CMK (cell line): ENCODE measurements at places on chromosomes 3 and 15.

DNA sequence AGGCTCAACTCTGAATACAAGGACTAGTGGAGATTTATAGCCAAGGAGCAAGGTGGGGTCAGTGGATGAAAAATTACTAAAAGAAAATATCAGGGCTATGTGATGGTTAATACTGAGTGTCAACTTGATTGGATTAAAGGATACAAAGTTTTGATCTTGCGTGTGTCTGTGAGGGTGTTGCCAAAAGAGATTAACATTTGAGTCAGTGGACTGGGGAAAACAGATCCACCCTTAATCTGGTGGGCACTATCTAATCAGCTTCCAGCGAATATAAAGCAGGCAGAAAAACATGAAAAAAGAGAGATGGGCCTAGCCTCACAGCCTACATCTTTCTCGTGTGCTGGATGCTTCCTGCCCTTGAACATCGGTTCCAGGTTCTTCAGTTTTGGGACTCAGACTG, 14.4 kb upstream of the SENP7 start:
- no peak for DNase-seq

DNA sequence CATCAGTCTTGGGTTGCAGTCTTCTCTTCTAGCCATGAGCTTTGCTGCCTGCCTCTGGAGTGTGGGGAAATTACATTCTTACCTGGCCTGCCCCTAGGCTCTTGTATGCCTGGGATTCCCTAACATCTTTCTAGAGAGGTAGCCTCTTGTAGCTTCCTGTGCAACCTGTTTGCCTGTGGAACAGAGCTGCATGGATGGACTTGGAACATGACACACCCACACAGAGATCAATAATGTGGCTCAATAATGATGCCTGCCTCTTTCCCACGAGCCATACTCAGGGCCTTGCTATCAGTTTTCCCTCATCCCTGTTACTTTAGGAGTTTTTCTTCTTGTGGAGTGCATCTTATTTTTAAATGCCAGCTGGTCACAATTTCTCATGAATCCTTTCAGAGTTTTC, 11.4 kb downstream of the CHCHD6 start:
- no peak for DNase-seq

GRCh38 chr3:194577986-194578905, 55.0 kb downstream of the TMEM44 start:
- DNase-seq, result no peak

DNA sequence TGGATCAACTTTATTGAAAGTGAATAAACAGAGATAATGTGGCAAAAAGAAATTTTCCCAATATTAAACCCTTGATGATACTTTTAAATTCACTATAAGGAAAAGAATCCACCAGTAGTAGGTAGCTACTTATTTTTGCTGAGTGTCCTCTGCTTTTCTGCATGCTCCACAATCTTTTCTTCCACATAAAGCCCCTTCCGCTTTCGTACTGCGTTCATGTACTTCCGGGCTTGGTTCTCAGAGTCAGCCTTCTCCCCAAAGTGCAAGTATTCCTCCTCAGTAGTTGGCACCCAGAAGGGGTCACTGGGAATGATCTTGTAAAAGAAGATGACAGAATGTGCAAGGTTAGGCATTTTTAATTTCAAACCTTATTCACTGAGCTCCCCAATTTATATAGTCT, 84.4 kb upstream of the MEX3B start:
- DNase-seq, result no peak

DNA sequence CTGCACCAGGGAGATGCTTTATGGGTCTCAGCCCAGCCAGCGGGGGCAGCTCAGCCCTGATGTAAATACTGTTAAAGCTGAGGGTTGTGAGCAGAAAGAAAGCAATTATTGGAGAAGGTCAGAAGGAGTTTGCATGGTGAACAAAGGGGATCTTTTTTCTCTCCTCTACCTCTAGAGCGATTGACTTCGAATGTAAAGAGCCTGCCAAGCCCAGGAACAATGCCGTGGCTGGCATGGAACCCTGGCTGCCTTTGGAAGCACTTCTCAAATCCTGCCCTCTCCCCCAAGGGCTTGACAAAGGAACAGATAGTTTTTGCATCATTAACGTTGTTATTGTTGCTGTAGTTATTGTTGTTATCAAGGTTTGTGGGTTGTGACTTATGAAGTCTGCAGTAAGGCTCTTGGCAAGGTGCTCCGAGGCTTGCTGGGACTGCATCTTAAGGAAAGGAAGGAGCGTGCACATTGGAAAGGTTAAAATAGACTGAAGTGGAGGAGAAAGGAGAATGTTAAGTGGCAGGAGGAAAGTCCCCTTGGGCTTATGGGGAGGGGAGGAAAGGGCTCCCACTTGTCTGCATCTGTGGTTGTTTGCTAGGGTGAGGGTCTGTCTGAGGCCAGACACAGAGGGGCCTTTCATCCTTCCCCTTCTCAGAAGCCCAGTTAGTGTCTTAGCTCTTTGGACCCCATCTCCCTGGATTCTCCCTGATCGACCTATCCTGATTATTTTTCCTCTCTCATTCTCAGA, 16.7 kb downstream of the PDIA5 start:
- DNase-seq, result no peak

DNA sequence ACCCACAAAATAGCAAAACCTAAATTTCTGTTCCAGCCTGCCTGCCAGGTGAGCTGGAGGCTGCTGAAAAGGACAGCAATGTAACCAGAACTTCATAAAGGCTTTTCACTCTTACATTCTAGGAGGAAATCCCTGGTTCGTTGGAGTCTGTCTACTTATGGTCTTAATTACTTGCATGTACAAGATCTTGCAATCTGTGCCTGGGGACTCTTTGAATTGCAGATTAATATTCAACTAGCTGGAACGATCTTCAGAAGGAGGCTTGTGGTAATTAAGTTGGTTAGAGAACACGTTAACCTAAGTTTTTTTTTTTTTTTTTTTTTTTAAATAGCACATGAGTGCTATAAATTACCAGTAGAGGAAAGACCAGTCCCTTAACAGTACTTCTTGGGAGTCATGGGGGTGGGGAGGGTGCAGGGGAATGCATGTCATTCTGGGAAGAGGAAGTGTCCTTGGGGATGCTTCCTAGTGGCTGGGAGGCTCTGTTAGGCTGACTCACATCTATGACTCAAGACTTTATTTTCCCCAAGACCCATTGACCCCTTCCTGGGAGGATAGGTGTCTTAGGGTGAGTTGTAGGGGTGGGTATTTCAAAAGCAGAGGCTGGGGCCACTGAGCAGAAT, 139.8 kb downstream of the RAB11A start:
- no peak for DNase-seq

DNA sequence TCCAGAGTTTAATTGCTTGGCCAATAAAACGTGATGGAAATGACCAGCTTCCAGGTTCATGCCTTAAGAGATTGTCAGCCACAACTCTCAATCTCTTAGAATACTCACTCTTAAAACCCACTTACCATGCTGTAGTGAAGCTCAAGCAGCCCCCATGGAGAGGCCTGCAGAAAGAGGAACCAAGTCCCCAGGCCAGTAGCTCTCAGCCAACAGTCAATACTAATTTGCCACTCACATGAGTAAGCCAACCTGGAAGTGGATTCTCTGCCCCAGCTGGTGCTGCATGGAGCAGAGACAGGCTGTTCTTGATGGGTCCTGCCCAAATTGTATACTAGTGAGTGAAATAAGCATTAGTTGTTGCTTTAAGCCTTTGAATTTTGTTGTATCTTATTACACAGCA, 155.9 kb downstream of the OXSM start:
- DNase-seq, result no peak

- DNase-seq, result no peak
These were observed 115.0 kb upstream of the ABHD17C start for GRCh38 chr15:80580106-80580505.

GRCh38 chr3:42009456-42009855, 47.6 kb upstream of the ULK4 start:
- no peak for DNase-seq

DNA sequence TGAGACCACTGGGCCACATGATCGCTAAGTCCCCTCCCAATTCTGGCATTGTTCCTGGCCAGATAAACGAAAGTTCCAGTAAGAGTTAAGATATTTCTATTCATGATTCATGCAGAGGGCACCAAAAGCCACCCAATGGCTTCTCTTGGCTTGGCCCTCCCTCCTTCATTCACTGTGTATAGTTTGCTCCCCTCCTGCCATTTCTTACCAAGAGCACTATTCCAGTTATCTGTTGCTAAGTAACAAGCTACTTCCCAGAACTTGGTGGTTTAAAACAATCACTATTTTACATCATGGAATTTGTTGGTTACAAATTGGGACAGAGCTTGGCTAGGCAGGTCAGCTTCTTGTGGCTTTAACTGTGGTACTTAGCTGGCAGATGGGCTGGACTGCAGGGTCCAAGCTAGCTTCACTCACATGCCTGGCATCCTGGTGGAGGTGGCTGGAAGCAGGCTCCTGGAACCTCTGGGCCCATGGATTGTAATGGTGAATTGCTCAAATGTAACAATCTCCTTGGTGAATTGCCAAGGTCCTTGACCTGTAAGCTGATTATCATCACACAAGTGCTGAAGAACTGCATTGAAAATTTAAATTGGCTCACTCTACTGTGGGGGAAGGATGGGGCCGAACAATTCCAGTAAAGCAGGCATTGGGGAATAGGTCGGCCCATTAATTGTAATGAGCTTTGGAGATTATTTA, 16.6 kb downstream of the EAF1 start:
- no peak for DNase-seq

DNA sequence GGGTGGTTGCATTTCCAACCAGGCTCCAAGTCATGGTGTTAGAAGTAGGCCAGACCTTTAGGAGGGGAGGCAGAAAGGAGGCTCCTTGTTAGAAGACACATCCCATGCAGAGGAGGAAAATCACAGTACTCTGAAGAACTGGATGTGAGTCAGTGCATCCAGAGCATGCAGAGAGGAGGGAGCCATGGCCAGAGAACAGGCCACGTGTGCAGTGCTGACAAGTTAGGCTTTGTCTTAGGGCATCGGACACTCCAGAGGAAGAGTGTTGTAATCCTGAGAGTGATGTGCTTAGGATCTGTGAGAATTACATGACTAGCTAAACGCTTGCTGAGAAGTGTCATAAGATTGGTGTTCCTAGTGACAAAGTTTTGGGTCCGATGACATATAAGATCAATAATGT, 456.5 kb upstream of the THRB start:
- no peak for DNase-seq

GRCh38 chr3:170660139-170660538, 74.3 kb upstream of the SLC7A14 start:
- DNase-seq, result no peak

DNA sequence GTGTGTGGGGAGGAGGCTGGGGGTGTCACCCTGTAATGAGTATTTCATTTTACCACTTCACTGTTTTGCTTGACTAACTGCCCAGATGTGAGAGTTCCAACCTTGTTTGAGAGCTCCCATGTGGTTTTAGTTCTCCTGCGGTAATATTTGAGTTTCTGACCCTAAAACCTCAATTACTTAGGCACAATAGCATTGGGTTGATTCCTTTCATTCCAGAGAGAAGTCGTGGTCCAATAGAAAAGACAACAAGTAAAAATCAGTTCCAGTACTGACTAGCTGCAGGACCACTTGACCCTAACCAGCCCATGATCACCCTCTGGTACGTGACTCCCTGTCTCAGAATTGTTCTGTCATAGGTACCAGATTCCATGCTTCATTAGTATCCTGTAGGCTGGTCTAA, 630.4 kb downstream of the CADM2 start:
- no peak for DNase-seq

DNA sequence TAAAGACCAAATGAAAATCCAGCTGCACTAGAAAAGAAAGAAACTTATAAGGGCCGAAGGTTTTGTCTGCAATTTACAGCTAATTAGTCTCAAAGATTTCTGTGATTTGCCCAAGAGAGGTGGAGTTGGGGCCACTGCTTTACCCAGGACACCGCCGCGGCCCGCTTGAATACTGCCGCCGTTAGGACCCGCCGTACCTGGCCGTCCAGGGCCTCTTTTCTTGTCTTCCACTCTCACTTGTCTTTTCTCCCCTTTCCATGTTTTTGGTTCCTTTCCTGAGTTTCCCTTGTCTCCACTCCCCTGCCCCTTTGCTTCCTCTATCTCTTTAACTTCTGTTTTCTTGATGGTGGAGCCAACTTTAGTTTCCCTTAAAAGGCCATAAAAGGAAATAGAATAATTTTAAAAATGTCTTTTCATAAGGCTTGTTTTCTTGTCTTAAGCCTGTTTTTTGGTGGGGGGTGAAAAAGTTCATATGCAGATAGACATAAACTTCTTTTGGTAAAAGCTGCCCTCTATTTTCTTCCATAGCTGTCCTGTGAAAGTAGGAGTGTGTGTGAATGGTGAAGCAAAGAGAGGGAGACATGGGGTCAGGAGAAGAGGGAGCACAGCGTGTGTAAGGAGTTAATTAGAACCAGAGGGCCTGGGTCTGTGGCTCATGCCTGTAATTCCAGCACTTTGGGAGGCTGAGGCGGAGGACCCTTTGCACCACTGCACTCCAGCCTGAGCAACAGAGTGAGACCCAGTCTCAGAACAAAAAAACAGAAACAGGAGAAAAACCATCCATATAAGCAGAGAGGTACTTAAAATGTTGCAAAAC, 16.0 kb upstream of the CCNL1 start:
- DNase-seq, result no peak

DNA sequence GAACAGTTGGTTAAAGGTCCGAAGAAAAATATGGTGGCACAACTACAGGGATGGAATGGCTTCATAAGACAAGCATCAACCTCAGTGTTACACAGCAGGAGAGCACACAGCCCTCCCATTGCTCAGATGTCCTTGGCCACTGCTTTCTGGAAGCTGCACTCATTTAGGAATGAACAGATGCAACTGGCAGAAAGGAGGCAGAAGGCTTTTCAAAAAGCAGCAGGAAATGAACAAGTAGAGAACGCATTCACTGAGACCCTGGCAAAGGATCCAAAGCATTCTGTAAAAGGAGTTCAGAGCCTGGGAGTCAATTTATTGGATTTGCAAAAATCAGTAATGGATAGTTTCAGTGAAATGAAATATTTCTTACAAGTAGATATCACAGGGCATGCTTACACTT, 101.1 kb downstream of the PDZRN3 start:
- no peak for DNase-seq

- no peak for DNase-seq
These were observed 425.4 kb upstream of the TPRG1 start for GRCh38 chr3:188746291-188746783.

GRCh38 chr15:40182358-40183029, 21.6 kb downstream of the BUB1B start:
- no peak for DNase-seq

DNA sequence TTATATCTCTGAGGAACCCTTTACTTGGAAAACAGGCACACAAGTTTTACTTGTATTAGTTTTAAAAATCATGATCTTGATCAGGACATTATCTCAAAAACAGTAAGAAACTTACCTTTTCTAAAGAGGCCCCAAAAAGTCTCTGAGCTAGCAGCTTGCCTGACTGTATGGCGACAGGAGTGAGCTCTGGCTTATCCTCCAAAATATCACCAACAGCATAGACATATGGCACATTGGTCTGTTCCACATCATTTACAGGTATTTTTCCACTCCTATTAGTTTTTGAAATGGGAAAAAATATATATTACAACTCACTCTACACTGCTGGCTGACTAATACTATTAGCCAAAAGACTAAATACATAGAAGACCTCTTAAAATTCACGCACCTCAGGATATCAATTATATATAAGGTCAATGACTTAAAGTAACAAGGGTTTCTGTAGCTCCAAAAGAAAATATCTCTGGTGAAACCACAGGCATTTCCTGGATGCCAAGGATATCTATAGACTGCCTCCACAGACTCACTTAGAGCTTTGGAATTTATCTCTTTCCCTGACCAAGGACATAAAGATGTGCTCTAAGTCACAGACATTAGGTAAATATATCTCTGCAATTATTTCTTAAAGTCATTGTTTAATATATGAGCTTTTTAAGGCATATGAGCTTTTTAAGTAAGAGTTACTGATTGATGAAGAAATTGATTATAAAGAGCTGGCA, 33.1 kb downstream of the TXNRD3 start:
- no peak for DNase-seq
